Endodermal cell (in vitro differentiated cells): ENCODE measurements at places on chromosomes 5 and 9.

- no peak for DNase-seq
Measured at GRCh38 chr5:178784391-178784790, 53.9 kb upstream of the ZNF354A start.

DNA sequence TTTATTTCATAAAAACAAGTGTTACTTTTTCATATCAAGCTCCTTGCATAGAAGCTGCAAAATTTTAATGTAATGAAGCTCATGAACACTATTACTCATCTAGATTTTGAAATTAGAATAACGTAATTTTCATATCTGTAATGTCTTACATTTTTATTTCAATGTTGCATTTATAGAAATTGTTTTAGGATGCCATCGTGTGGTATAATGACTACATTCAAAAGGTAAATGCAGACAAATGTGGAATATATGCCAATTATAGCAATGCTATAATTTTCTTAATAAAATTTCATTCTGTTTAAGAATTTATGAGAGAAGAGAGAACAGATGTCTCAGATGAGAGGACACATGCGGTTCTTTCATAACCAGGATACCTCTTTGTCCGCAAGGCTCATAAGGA is 230.2 kb downstream of the TMEM232 start:
- DNase-seq: no peak

- DNase-seq: no peak
Measured at GRCh38 chr9:127216210-127216887, 48.2 kb upstream of the GARNL3 start.

- DNase-seq: no peak
Measured at GRCh38 chr9:78905986-78906755, 609.2 kb downstream of the PSAT1 start.

DNA sequence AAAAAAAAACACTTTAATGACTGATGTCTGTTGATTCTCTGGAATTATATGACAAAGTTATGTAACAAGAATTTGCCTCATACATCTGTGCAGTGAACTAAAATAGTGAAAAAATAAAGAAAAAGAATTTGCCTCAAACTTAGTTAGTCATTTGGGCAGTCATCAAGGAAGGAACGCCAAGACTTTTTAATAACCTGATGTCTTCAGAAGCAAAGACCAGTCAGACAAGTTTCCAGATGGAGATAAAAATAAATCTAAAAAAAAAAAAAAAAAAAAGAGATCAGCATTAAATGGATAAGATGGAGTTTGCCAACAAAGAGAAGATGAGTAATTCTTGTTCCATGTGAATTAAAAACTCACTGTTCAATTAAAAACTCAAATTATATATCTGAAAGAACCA is 52.3 kb upstream of the JMY start:
- no peak for DNase-seq

- peak; percentile 86 for DNase-seq
Measured at GRCh38 chr9:114538241-114538640, 33.0 kb upstream of the WHRN start.

DNA sequence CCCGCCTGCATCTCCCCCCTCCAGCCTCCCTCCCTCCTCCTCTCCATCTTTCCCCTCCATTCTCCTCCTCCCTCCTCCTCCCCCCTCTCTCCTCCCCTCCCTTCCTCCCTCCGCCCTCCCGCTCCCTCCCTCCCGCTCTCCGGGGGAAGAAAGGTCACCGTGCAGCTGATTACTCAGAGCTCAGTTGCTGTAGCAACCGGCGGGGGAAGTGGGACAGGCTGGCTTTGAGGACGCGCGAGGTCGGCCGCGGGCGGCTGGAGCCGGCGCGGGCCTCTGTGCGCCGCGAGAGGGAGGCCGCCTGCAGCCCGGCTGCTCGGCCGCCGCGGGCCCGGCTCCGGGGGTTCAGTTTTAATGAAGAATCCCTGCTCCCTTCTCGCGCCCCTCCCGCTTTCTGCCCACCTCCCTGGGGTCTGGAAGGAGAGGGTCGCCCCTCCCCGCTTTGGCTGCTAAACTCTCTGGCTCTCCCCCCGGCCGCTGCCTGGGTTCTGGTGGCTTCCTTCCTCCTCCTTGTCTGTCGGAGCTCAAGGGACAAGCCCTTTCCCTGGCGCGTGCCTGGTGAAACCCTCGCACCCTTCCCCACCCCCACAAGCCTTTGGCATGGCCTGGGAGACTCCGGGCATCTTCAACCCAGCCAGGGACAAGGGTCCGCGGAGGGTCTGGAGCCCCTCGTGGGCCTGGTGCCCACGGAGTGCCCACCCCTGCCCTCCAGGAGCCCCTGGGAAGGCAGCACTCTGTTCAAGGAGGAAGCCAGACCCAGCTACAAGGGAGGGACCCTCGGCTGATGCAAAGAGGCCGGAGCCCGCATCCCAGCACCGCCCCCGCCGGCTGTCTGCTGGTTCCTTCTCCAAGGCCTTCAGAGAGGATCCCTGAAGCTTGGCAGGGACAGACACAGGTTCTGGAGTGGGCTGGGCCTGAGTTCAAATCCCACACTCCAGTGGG is 160.3 kb downstream of the C9orf50 start:
- DNase-seq: peak; percentile 96
